ENCODE measurements at places on chromosomes 6 and 20.

DNA sequence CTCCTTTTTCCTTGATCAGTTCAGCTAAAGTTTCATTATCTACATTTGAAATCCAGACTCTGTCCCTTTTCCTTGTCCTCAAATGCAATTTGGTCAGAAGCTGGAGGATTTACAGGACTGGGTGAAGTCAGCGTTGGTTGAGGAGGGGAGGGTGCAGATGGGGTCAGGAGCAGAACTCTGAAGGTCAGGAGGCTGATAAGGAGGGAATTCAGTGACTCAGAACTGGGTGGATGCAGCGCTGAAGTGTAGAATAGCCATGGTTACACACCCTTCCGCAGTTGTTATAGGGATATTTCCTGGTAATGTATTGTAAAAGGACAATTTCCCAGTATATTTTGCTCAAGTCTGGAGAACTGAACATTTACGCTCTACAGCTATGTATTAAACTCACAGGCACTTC lies 133.1 kb upstream of the FOXA2 start:
- no peak for DNase-seq

GRCh38 chr6:16840725-16841124 lies 79.5 kb upstream of the ATXN1 start:
- no peak for DNase-seq

DNA sequence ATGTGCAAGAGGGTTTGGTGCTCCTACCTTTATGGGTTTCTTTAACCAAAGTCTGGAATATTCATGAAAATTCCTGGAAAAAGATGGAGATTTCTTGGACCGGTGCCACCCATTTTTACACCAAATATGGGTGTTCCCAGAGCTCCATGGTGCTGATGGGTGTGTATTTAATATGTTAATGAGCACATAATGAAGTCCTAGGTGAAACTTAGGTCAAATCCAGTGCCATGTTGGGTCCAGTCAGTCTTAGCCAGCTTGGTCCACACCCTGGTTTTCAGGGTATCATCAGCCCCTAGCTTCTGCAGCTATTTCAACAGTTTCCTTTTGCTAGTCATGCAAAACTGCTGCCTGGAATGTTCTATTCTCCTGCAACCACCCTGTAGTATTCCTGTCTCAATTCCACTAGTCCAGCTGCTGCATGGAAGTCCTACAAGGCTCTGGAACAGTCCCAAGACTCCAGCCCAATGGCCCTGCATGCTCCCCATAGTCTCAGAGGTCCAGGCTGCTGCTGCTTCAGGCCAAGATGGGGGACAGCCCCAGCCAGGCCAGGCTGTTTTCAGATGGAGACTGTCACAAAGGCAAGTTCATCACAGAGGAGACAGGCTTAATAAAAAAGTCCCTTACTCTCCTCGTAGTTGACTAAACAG lies 31.8 kb downstream of the CST9L start:
- DNase-seq, result no peak

GRCh38 chr6:169571123-169571962 lies 130.5 kb downstream of the WDR27 start:
- DNase-seq, result no peak

GRCh38 chr6:98828941-98829411 lies 5.4 kb upstream of the POU3F2 start:
- no peak for DNase-seq

DNA sequence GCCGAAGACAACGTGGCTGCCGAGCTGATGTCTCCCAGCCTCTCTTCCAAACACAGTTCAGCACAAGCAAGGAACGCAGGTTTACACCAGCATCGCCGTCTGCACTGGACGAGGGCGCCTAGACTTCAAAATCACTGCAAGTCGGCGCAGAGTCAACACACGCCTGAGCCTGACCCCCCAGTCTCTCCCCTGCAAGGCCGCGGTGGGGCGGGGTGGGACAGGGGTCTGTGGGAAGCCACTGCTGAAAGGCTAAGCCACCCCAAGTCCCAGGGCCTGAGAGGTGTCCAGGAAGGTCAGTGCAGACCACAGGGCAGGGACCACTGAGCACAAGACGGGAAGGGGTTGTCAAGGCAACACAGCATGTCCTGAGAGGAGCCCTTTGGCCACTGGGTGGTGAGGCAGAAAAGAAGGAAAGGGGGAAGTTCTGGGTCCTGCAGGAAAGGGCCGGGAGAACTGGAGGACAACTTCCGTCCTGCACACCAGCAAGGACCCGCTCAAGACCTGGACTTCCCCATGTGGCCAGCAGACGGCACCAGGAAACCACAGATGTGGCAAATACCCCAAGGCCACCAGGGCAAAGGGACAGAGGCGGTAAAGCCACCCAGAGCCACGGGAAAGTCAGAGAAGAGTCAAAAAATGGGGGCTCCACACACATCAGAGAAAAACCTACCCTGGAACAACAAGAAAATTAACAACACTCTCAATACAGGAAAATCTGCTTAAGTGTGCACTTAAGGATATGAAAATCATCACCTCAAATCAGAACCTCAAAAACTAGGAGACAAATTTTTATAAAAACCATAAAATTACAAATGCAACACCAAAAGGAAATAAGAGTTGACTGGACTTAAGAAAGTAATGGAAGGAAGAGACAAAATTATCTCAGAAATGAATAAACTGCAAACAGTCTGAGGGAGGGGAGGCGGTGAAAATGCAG lies 84.8 kb downstream of the TAF4 start:
- DNase-seq, result no peak

- DNase-seq, result no peak
Observed at GRCh38 chr6:30515106-30515505, 25.8 kb downstream of the HLA-E start.

DNA sequence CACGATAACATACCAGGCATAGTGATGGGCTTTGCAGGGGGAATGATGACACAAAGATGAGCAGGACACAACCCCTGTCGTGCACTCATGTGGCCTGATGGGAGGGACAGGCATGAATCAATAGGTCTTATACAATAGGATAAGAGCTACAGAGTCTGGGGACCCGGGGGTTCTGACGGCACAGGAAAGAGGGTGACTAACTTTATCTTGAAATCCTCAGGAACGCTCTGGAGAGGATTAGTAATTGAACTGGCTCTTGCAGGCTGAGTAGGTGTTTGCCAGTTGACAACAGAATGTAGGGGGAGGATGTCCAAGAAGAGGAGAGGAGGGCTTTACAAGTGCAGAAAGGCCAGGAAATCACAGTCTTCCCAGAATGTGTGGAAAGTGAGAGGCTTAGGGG lies 219.9 kb upstream of the ECI2 start:
- DNase-seq, result no peak

DNA sequence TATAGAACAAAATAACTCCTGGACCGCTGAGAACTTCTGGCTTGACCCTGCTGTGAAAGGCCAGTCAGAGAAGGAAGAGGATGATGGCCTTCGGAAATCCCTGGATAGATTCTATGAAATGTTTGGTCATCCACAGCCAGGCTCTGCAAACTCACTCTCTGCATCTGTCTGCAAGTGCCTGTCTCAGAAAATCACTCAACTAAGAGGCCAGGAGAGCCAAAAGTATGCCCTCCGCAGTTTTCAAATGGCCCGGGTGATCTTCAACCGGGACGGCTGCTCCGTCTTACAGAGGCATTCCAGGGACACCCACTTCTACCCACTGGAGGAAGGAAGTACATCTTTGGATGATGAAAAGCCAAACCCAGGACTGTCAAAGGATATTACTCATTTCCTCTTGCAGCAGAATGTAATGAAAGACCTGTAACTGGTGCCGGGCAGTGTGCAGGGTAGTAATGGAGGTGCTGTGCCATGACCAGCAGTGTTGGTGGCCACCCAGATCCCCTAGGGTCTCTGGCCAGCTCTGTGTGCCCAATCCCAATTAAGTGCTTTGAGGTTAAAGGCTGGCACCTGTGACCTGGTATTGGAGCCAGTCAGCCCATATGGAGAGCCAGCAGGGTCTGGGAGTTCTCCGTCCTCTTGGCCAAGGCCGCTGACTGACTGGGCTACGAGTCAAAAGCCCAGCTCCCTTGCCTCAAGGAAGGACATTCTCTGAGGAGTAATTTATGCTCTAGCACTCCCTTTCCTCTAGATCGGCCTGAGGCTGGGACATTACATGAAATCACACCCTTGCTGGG lies 87.1 kb downstream of the TRMT6 start:
- DNase-seq, result no peak

DNA sequence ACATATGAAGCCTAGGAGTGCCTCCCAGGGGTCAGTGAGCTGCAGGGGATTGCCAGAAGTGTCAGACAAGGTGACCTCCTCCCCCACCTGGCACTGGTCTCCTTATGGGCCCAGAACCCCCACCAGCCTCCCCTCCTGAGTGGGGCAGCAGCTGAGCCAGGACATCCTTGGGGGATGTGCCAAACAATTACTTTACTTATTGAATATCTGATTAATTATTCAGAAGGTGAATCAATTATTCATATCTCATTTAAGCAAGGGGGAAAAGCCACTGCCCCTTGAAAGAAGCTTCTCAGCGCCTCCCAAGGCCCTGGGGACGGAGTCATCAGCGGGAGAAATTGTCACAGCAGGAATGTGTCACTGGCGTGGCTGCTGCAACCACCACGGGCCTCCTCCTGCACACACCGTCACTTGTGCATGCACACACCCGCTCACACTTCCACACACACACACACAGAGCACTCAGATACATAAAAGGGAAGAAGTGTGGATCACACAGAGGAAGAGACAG lies 123.4 kb upstream of the MAFB start:
- no peak for DNase-seq

DNA sequence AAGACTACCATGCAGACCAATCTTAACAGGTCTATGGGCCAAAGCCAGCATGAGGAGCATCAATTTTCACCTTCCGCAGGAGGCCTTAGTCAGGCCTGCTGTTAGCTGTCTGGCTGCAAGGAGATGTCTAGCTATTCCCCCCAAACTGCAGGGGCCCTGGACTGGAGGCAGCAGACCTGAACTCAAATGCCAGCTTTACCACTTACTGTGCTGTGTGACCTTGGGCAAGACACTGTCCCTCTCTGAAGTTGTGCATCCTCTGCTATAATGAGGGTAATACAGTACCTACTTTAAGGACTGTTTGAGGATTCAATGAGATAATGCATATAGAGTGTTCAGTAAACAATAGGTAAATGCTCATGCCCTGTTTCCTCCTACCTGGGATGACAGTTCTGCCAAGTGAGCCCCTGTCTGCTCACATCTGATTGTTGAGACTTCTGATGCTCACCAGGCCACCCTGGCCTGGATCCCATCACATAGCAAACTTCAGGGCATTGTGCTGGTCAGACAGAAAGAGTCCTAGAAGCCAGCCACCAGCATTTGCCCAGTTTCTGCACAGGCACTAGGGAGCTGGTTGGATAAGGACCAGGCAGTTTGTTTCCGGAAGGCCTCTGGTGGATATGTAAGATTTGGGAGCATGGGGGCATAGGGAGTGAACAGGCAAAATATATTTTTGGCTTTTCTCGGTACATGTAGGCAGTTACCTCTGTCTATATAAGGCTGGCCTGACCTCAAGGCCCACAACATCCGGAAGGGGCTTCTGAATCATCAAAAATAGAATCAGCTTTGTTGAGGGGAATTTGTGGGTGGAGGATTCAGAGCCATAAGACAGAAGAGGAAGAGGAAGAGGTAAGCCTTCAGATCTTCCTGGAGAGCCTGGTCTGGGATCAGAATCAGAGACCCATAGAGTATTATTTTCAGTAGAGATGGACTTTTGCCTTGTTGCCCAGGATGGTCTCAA lies 2.3 kb upstream of the OCSTAMP start:
- peak; percentile 28 for DNase-seq

GRCh38 chr20:20549704-20550103 lies 162.7 kb downstream of the RALGAPA2 start:
- DNase-seq, result no peak

GRCh38 chr6:132933090-132933489 lies 118.7 kb downstream of the RPS12 start:
- no peak for DNase-seq

DNA sequence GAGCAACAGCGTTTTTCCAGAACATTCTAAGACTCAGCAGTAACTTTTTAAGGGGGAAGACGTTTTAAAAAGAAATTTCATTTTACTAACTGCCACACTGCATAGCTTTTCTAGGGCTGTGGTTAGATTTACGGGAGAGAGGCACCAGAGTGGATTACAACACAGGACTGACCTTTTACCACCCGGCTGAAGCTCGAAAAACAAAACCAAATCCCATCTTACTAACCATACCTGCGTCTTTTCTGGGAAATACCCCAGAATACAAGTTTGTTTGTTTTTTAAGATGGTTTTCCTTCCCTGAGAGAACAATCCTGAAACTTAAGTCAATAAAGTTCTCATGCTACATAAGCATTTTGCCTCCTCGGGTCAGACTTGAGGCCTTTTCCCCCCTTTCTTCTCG lies 209.3 kb upstream of the SOX4 start:
- DNase-seq, result no peak

- no peak for DNase-seq
Observed at GRCh38 chr6:47084610-47085009, 42.5 kb upstream of the ADGRF1 start.

- no peak for DNase-seq
Observed at GRCh38 chr6:105881608-105882007, 204.5 kb upstream of the PRDM1 start.

DNA sequence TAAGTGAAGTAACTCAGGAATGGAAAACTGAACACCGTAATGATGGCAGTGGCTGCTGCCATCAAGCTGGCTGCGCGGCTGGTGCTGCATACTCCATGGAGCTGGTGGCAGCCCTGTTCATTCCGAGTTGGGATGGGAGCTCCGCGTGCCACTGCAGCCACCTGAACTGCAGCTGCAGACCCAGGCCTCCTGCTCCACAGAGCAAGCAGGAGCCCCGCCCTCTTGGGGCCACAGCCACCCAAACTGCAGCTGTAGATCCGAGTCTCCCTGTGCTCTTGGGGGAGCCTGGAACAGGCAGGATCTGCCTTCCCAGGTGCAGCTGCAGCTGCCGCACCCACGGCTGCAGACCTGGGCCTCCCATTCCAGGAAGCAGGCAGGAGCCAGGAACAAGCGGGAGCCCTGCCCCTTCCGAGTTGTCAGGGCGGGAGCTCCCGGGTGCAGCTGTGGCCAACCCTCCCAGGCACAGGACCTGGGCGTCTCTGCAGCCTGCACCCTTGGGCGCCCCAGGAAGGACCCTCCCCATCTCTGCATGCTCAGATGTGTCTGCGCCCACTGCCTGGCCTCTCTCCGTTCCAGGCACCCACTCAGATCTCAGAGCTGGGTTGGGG lies 120.2 kb downstream of the GMPR start:
- no peak for DNase-seq

GRCh38 chr6:961407-961960 lies 268.5 kb upstream of the EXOC2 start:
- no peak for DNase-seq
